RKO (cell line): ENCODE measurements at places on chromosomes 13 and 19.
A peak's percentile ranks its signal among the peaks of the same experiment; 100 is the strongest.

DNA sequence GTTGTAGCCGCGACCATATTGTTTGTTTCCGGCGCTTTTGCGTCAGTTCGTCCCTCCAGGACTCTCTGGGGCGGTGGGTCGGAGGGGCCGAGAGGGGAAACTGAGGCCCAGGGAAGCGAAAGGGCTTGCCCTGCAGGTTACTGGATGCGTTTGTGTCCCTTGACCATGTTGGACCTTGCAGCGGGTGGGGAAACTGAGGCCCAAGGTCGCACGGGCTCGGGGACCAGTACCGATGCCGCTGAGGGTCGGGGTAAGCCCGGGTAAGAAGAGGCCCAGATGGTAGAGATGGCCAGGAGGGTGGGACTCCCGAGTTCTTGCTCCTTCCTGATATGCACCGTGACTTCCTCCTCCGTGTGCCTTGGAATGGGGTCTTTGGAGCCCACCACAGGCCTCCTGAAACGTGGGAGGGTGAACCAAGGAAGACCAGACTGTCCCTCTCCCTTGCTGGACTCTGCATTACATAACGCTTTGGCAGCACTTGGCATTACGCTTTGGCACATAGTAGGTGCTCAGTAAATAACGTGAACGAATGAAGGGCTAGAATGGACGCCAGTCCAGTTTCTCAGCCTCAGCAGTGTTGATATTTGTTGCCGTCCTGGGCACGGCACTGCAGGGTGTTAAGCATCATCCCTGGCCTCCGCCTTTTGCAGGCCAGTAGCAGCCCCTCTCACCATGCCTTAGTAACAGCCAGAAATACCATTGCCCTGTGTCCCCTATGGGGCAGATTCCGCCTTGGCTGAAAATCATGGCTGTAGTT, 743 bp downstream of the CHAF1A start:
- peak; percentile 54 for DNase-seq

- no peak for DNase-seq
These were observed 16.4 kb upstream of the KCNN1 start for GRCh38 chr19:17950310-17951156.

GRCh38 chr13:65499256-65499655, 1730.9 kb downstream of the PCDH9 start:
- DNase-seq: no peak

DNA sequence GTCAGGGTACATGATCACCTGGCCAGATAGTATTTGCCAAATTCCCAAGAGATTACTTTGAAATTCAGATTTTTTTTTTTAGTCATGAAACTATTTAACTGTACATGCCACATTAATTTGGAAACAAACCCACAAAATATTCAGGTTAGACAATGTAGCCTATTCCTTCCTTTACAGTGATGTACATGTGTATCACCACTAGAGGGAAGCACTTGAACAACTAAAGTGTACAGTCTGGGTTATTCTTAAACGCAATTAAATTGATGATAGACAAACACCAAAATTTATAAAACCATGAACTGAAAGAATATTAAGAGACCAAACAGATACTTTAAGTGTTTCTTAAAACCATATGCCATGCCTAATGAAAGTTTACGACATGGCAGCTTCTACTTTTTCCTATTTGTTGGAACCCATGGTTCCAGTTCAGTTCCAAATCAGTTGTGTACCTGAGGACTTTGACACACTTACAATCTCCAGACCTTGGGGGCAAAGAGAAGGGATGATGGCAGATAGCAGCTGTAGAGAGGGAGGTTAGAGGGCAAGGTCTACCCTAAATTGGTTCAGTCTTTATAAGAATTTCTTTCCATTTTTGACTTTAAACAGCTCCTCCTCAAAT, 52.8 kb downstream of the TNFSF13B start:
- peak; percentile 62 for DNase-seq

DNA sequence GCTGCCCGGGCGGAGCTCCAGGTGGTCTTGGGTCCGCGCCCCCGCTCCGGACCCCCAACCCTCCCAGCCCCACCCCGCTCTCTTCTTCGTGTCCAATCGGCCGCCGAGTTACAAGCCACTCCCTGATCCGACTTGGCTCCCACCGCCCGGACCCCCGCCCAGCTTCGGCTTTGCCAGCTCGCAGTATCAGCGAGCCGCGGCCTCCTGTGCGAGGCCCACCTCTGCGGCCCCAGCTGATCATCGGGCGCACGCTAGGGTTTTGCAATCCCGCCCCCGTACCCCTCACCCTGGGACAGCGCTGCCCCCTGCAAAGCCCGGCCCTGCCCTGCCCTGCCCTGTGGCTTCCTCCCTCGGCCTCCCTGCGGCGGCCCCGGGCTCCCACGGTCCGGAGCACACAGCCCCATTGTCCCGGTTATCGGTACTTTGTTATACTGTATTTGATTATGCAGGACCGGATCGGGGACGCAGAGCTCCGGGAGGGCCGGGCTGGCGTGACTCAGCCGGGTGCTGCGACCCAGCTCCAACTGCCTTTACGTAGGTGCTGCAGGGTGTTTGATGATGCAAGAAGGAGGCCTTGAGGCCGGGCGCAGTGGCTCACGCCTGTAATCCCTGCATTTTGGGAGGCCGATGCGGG, 598 bp upstream of the LPAR2 start:
- DNase-seq: no peak

GRCh38 chr19:35883882-35884281, 15.5 kb downstream of the APLP1 start:
- no peak for DNase-seq

- DNase-seq: no peak
These were observed 187.3 kb downstream of the NDFIP2 start for GRCh38 chr13:79668201-79668752.

DNA sequence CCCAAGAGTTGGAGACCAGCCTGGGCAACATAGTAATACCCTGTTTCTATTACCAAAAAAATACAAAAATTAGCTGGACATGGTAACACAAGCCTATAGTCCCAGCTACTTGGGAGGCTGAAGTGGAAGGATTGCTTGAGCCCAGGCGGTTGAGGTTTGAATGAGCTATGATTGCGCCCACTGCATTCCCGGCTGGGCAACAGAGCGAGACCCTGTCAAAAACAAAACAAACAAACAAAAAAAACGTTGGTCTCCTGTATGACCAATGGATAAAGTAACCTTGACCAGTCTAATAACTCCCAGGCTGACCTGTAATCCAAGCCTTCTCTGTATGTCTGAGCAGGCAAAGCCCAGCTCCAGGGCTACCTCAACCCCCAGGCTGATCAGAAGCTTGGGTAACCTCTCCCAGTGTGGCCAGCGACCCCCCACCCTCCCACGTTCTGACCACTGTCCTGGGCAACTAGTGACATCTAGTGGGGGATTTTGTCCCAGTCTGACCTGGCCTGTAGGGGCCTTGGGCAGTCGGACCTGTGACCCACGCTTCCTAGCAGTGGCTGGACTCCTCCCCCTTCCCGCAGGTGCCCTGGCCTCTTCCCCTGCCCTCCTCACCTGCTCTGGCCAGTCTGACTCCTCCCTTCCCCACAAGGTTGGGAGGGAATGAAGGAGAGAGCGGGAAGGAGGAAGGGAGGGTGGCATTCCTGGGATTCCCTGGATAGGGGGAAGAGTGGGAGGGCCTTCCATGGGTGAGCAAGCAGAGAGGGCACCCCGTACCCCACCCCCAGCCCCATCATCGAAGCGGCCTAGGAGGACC, 1.0 kb upstream of the BCAM start:
- peak; percentile 29 for DNase-seq

GRCh38 chr13:33349986-33350826, 64.7 kb upstream of the STARD13 start:
- DNase-seq: peak; percentile 55

DNA sequence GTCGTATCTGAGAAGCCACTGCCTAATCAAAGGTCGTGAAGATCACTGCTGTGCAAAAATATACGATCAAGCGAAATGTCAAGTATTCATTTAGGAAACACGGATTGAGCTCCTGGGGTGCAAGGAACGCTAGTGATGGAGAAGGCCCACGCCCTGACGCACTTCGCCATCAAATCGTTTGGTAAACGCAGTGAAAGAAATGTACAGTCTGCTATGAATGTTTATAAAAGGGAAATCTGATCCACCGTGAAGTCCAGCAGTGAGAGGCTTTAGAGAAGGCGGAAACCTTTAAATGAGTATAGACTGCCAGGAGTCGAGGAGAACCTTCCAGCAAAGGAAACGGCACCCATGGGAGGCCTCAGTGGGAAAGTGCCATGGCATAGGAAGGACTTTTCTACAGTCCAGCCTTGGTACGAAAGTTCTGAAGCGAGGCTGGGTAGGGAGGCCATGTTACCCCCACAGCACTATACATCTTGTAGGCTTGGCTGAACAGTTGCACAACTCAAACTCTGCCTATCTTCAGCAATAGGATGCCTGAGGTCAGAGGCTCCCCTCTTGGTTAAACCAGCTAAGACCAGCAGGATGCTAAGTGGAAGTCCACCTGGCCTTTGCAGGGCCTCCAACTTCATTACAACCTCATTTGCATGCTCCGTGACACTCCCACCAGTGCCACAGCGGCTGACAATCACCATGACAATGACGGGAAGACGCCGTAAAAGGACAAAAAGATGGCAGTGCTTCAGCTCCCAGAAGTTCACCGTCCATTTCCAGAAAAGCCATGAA, 20.4 kb downstream of the PCID2 start:
- no peak for DNase-seq
